Pericardium fibroblast (primary cell): ENCODE measurements at places on chromosomes 1 and 21. TPM values are rescaled to one million over a fixed set of nuclear protein-coding genes. Genes with fewer than 3 reads are reported as not detected.

Gene LRRIQ3
- total RNA-seq = 0.12 and 1.9 TPM in 2 replicates

Gene FAM72D
- total RNA-seq = not detected in 2 replicates

Gene KRTAP21-3
- not detected in 2 replicates for total RNA-seq

Gene FCRL1
- total RNA-seq = not detected in 2 replicates

Gene KLF17
- total RNA-seq = under 0.01 TPM in 1 of 2 replicates, not detected in the other

Gene AMY2A
- not detected in 2 replicates for total RNA-seq

Gene CASZ1
- under 0.01 and 0.12 TPM in 2 replicates for total RNA-seq

Gene VAV3
- 0.23 TPM in 1 of 2 replicates, not detected in the other for total RNA-seq

Gene ASTN1
- 0.12 and 0.34 TPM in 2 replicates for total RNA-seq

Gene PODN
- 92.3 and 105 TPM in 2 replicates for total RNA-seq

Gene C1QB
- not detected in 2 replicates for total RNA-seq

Gene SMPDL3B
- total RNA-seq = not detected in 2 replicates

Gene KRTAP19-3
- not detected in 2 replicates for total RNA-seq

Gene KIAA0040
- total RNA-seq = 0.26 and 0.58 TPM in 2 replicates

Gene TSPEAR
- total RNA-seq = not detected in 2 replicates

Gene SMG5
- 33.3 and 39.1 TPM in 2 replicates for total RNA-seq

Gene ATP1A4
- not detected in 2 replicates for total RNA-seq

Gene FCN3
- 0.12 TPM in 1 of 2 replicates, not detected in the other for total RNA-seq

Gene TNFRSF1B
- 5.0 and 7.8 TPM in 2 replicates for total RNA-seq

Gene TCHH
- total RNA-seq = not detected in 2 replicates

Gene CD247
- total RNA-seq = not detected in 2 replicates

Gene RNF19B
- total RNA-seq = 8.9 and 11.0 TPM in 2 replicates

Gene IFI44
- 0.58 and 6.6 TPM in 2 replicates for total RNA-seq

Gene NID1
- total RNA-seq = 323 and 678 TPM in 2 replicates

Gene INAVA
- 0.82 TPM in 1 of 2 replicates, not detected in the other for total RNA-seq

Gene HES3
- not detected in 2 replicates for total RNA-seq

Gene HIVEP3
- 0.93 and 2.2 TPM in 2 replicates for total RNA-seq

Gene GUK1
- total RNA-seq = 373 and 571 TPM in 2 replicates

Gene SPRR4
- not detected in 2 replicates for total RNA-seq

Gene DIRAS3
- total RNA-seq = 1.6 and 4.0 TPM in 2 replicates

Gene GPA33
- total RNA-seq = not detected in 2 replicates

Gene INSRR
- total RNA-seq = not detected in 2 replicates

Gene KIF14
- 0.23 and 0.43 TPM in 2 replicates for total RNA-seq

Gene SLC1A7
- total RNA-seq = 0.09 and 0.82 TPM in 2 replicates

Gene PDZK1
- total RNA-seq = not detected in 2 replicates

Gene CELSR2
- 0.43 and 1.2 TPM in 2 replicates for total RNA-seq

Gene TNFRSF18
- total RNA-seq = not detected in 2 replicates

Gene OR2W3
- total RNA-seq = 0.12 TPM in 1 of 2 replicates, not detected in the other
